T-helper 17 cell (primary cell): ENCODE measurements at places on chromosomes 1 and 21.

GRCh38 chr1:10625554-10625953, 150.8 kb downstream of the PEX14 start:
- DNase-seq, result no peak

DNA sequence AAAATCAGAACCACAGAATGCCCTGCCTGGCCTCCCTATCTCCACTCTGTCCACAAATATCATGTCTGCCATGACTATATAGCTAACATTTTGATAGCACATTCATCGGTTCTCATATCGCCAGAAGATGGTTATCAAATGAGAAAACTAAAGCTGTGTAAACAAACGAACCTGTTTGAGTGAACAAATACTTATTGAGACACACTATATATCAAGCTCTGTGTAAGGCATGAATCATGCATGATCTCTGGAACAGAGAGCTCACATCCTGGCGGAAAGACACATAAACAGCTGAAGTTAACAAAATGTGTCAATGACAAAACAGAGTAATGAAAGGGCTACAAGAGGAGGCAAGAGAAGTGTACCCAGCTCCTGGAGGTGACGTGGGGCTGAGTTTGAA, 13.1 kb downstream of the KCND3 start:
- no peak for DNase-seq

- no peak for DNase-seq
Measured at GRCh38 chr1:30466026-30466425, 257.4 kb downstream of the MATN1 start.

GRCh38 chr1:4306559-4307467, 347.6 kb upstream of the AJAP1 start:
- DNase-seq, result no peak

- no peak for DNase-seq
Measured at GRCh38 chr21:25934130-25934529, 199.4 kb downstream of the GABPA start.
